ENCODE measurements at places on chromosomes 3 and 15.
A peak's percentile ranks its signal among the peaks of the same experiment; 100 is the strongest.

DNA sequence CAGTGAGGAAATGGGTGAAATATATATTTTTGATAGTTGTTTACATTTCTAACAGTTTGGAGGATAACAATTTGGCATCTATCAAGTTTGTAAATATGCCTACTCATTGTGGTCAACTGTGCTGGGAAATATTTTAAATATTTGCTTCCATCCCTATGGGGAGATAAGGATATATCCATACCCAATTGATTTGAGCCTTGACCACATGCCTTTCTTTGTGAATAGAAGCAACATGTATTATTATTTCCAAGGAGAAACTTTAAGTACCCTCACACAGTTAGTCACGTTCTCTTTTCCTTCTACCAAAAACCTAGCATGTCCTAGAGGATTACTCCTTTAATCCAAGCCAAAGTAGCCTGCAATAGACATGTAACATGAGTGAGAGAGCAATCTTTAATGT, 245.4 kb upstream of the CBLB start:
- DNase-seq = no peak

- DNase-seq = no peak
Observed at GRCh38 chr3:161031134-161031533, 74.0 kb downstream of the B3GALNT1 start.

DNA sequence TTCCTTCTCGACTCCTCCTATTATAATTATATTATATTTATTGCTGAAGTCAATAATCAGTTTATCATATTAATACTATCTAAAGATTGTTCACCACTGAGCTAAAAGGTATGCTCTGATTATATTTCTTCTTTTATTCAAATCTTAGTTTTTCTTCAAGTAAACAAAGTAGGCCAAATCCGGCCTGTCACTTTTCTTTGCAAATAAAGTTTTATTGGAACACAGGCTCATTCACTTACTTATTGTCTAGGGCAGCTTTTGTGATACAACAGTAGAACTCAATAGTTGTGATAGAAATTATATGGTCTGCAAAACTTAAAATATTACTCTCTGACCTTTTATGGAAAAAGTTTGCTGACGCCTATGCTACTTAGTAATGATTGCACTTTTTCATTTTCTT, 92.4 kb upstream of the DNAJC19 start:
- DNase-seq = no peak

- no peak for DNase-seq
Observed at GRCh38 chr3:59381282-59381681, 331.5 kb upstream of the CFAP20DC start.

DNA sequence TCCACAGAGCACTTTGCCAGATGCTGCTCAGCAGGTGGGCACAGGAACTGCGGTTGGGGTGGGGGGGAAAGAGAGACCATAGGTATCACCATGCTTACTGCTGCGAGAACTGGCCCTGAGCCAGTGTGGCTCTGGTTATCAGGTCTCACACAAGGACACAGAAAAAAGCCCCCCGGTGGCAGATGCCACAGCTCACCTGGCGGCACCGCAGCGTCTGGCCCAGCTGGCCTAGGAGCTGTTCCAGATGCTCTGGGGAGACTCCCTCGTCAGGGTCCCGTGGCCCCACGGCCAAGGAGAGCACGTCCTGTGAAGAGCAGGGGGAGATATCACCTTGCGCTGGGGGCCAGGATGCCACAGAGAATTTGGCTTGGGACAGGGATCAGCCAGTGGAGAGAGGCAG, 10.8 kb downstream of the CDAN1 start:
- DNase-seq = no peak

- DNase-seq = no peak
Observed at GRCh38 chr3:181025204-181025603, 35.7 kb upstream of the DNAJC19 start.

GRCh38 chr3:94362393-94362792, 299.5 kb downstream of the NSUN3 start:
- DNase-seq = no peak

DNA sequence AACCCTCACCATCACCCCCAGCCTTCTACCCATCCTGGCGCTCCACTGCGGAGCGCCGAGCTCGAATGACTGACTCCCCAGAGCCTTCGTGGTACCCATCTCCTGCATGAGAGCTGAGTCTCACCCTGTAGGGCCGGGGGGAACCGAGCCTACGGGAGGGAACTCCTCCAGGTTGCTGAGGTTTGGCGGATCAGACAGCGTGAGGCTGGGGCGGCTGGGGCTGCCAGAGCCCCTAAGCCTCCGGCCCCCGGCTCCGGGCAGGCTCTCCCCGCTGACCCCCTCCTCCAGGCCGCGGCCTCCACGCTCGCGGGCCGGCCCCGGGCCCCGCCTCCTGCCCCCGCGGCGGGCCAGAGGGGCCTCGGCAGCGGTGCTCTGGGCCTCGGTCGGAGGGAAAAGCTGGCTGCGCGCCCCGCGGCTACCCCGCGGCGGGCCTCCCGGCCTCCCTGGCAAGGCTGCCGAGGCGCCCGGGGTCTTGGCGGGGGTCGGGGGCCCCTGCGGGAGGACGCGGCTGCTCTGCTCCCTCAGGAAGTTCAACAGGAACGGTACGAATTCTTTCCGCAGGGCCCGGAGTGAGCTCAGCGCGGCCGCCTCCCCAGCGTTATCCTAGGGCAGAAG, 643 bp downstream of the CDAN1 start:
- peak; percentile 3 for DNase-seq

DNA sequence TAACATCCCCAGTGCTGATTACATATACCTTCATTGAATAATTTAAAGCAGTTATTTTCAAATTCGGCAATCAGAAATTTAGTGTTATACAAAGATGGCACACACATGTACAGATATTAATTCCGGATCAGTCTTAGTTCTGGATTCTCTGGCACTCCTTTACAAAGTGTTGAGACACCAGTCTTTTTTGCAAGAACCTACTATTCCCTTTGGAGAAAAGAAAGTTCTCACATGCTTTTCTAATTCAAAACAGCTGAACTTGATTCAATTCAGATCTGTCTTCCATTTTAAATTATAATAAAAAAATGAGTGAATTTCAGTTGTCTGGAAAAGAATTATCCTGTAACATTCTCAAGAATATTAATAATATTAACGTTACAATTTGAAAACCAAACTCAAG, 20.4 kb downstream of the CCDC191 start:
- DNase-seq = no peak

DNA sequence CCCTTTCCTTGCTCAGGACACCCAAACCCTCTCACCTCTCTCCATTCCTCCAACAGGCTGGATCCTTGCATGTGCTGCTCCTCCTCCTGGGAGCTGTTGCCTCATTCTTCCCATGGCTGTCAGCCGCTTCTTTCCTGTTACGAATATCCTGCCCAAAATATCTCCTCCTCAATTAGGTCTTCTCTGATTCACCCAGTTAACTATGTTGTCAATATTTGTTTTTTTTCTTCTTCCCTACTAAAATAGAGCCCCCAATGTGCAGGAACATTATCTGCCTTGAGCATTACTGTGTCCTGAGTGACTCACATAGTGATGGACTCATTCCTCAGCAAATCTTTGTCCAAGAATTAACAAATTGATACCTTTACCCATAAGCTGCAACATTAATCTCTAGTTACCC, 357.2 kb downstream of the CLSTN2 start:
- no peak for DNase-seq

DNA sequence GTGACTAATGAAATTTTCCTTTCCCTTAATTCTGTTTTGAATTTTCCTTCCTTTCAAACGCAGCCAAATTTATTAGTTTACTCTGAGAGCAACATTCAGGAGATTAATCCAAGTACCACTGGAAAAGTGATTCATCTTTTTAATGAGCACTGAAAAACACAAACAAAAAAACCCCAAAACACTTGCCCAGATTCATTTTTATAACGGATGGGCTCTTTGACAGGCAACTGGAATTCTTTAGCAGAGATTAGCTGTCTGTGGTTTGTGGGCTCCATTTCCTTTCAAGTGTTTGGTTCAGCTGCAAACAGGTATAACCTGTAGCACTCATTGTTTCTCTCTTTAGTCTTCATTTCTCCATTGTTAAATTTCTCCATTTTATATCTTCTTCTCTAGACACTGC, 3.1 kb upstream of the POLR2M start:
- no peak for DNase-seq

DNA sequence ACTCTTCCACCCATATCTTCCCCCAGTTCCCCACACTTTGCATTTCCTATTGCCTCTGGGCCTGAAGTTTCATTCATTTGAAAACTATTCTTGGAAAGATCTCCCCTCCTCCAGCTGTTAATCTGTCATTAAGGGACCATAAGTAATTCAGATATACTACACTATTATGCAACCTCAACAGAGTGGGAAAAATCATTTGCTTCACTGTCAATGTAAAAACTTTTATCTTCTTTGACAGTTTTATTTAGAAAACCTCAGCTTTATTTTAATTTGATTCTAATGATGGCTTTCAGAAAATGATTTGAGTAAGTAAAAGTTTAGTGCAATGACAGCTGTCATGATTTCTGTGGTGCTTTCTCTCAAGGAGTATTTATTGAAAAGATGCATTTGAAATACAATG, 435.3 kb upstream of the KCNMB2 start:
- no peak for DNase-seq

- DNase-seq = peak; percentile 52
Observed at GRCh38 chr15:74793135-74794028, 11.5 kb downstream of the CSK start.

DNA sequence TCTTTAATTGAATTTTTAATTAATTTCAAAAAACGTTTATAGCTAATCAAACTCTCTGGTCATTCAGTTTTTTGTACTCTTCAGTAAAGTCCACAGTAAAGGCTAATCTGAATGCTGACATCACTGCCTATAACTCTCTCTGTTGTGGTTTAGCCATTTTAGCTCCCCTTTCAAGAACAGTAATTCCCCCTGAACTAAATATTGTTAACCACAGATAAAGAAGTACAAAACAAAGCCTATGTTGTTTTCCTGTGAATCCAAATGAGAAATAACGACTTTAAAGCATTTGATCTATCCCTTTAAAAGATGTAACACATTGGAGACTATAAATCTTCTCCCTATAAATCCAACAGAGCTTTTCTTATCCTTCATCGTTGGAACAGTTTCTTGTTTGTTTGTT, 94.2 kb downstream of the ZBTB20 start:
- DNase-seq = no peak

Measured in stimulated activated CD4-positive, alpha-beta T cell treated with anti-CD3 and anti-CD28 coated beads, Interleukin-15, amount 100 ng/mL, for 1 hour (primary cell).